Ureter (tissue), 1 donor: ENCODE measurements at places on chromosomes 4 and X. TPM values are rescaled to one million over a fixed set of nuclear protein-coding genes. Genes with fewer than 3 reads are reported as not detected.

STARD8 gene
- total RNA-seq = 10.9 TPM

SLIT2 gene
- 38.1 TPM for total RNA-seq

GLRB gene
- 2.4 TPM for total RNA-seq

KLHL34 gene
- not detected for total RNA-seq

MAGEB3 gene
- total RNA-seq = not detected

CPZ gene
- 7.4 TPM for total RNA-seq

NPY1R gene
- 4.5 TPM for total RNA-seq

RBBP7 gene
- 133 TPM for total RNA-seq

GK2 gene
- total RNA-seq = not detected

TASL gene
- 0.55 TPM for total RNA-seq

CT55 gene
- total RNA-seq = not detected

ATOH1 gene
- total RNA-seq = not detected

TMPRSS11A gene
- total RNA-seq = not detected

DGAT2L6 gene
- not detected for total RNA-seq

DKC1 gene
- 73.8 TPM for total RNA-seq

SOX3 gene
- not detected for total RNA-seq

PDLIM3 gene
- total RNA-seq = 127 TPM

AWAT2 gene
- not detected for total RNA-seq
